A549 treated with dexamethasone at 1 μM for 4 hours (cell line): ENCODE measurements at places on chromosomes 11 and 22. TPM values are rescaled to one million over a fixed set of nuclear protein-coding genes. Genes with fewer than 3 reads are reported as not detected.

The NDUFS3 gene
- 106 to 142 TPM (median 134 TPM) in 5 replicates for total RNA-seq

The ST14 gene
- 0.06 to 0.26 TPM (median 0.09 TPM) in 5 replicates for total RNA-seq

The CLTCL1 gene
- 4.0 to 5.8 TPM (median 4.9 TPM) in 5 replicates for total RNA-seq

The UPK2 gene
- total RNA-seq: 0.58 to 0.86 TPM (median 0.69 TPM) in 5 replicates

The EIF3M gene
- total RNA-seq: 400 to 458 TPM (median 442 TPM) in 5 replicates

The LYVE1 gene
- total RNA-seq: 0.36 to 1.2 TPM (median 0.64 TPM) in 5 replicates

The SYCE3 gene
- total RNA-seq: 0.40 to 0.91 TPM (median 0.47 TPM) in 3 of 5 replicates, not detected in the others

The PYGM gene
- total RNA-seq: 0.17 to 0.69 TPM (median 0.39 TPM) in 5 replicates

The P2RX3 gene
- 0.05 to 0.23 TPM (median 0.15 TPM) in 5 replicates for total RNA-seq

The ART5 gene
- 0.19 to 0.49 TPM (median 0.29 TPM) in 5 replicates for total RNA-seq

The DAGLA gene
- 4.6 to 8.6 TPM (median 7.7 TPM) in 5 replicates for total RNA-seq

The NAA40 gene
- total RNA-seq: 10.0 to 16.3 TPM (median 14.2 TPM) in 5 replicates

The SUSD2 gene
- 54.7 to 85.3 TPM (median 83.8 TPM) in 5 replicates for total RNA-seq

The SYT12 gene
- total RNA-seq: 13.7 to 23.4 TPM (median 22.3 TPM) in 5 replicates

The TRIM22 gene
- 0.73 to 1.5 TPM (median 0.84 TPM) in 5 replicates for total RNA-seq

The MOGAT2 gene
- total RNA-seq: 0.05 to 0.09 TPM in 2 of 5 replicates, not detected in the others

The OR5P2 gene
- not detected in 5 replicates for total RNA-seq

The OR6T1 gene
- total RNA-seq: not detected in 5 replicates

The B3GAT1 gene
- total RNA-seq: 0.03 TPM in 1 of 5 replicates, not detected in the others

The RIMBP3C gene
- total RNA-seq: 0.18 to 0.28 TPM (median 0.22 TPM) in 4 of 5 replicates, not detected in the other

The MFRP gene
- not detected in 5 replicates for total RNA-seq

The ROM1 gene
- 3.6 to 4.4 TPM (median 4.0 TPM) in 5 replicates for total RNA-seq

The C1QTNF4 gene
- total RNA-seq: 0.06 to 0.07 TPM in 2 of 5 replicates, not detected in the others

The OR5B3 gene
- not detected in 5 replicates for total RNA-seq

The SOX6 gene
- total RNA-seq: 0.01 to 0.20 TPM (median 0.07 TPM) in 3 of 5 replicates, not detected in the others

The RBMXL2 gene
- not detected in 5 replicates for total RNA-seq

The IGSF9B gene
- 1.7 to 3.7 TPM (median 3.2 TPM) in 5 replicates for total RNA-seq

The PIK3IP1 gene
- total RNA-seq: 0.47 to 0.65 TPM (median 0.53 TPM) in 5 replicates

The CABP4 gene
- total RNA-seq: not detected in 5 replicates

The OR5B21 gene
- not detected in 5 replicates for total RNA-seq

The CCDC88B gene
- total RNA-seq: 7.0 to 9.9 TPM (median 8.7 TPM) in 5 replicates

The OR52D1 gene
- not detected in 5 replicates for total RNA-seq

The KCNE3 gene
- total RNA-seq: not detected in 5 replicates
